ENCODE measurements at places on chromosomes 3 and 15.

DNA sequence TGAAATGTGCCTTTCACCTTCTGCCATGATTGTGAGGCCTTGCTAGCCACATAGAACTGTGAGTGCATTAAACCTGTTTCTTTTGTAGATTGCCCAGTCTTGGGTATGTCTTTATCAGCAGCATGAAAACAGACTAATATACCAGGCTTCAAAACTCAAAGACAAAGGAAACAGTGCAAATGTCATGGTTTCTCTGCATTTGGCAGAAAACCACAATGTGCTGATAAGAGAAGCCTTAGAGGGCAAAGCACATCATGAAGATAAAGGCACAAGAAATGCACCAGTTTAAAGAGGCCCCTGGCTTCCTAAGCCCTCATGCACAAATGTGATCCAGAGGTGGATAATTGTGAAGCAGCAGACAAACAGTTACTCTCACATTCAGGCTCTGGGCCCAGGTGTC, 259.2 kb downstream of the CPNE4 start:
- ATAC-seq, result no peak

GRCh38 chr3:107826727-107827126, 264.1 kb downstream of the CD47 start:
- ATAC-seq, result no peak

DNA sequence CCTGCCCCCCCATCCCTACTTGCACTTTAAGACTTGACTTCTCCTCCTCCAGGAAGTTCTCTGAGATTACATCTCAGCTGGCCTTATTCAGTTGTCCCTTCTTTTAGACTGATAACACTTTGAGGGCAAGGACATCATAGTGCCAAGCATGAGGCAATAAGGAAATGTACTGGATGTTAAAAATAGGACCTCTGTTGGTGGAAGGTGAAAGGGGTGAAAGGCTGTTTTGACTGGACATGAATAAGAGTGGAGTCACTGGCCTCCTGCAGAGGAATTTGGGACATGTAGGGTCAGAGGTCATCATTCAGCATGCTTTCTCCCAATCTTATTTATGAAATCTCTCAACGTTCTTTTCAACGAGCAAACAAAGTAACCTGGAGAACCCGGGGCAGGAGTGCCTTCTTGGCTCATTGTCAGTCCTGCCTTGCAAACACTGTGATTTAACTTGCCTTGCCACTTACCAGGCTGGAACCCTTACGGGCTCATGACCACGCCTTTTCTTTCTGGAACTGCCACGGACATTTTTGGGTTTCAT, 38.6 kb downstream of the TRIM71 start:
- no peak for ATAC-seq

DNA sequence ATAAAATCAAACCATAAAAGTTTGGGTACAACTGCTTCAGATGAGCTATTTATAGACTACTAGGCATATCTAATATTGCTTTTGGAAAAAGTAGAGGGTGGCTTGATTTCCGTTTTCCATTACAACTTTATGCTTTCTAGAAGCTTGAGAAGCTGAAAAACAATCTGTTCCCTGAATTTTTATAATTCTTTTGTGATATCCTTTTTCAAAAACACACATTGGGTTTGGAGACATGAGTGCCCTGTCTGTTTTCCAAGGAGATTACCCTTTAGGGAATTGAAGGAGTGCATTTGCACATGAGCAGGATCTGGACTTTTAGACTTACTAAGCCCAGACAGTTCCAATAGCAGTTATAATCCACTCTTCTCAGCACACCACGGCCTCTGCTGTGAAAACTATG, 49.5 kb upstream of the FILIP1L start:
- no peak for ATAC-seq

DNA sequence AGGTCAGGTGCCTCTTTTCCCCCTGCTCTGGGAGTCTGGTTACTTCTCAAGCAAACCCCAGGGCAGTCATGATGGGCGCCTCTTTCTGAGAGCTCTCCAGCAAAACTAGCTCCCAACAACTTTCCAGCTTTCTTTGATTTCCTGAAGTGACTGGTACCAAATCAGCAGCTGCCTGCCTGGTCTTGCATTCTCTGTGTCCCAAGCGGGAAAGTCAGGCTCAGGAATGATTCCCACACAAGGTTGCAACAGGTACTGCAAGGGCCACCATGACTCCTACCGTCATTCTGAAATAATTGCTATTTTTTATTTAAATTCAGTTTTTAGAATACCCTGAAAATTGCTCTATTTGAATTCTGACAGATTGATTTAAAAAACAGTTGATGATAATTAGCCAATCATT, 658.7 kb downstream of the SQOR start:
- no peak for ATAC-seq

GRCh38 chr15:65259367-65259797, 27.3 kb downstream of the PARP16 start:
- ATAC-seq, result no peak

- peak; percentile 76 for ATAC-seq
These were observed 111.6 kb downstream of the TIGIT start for GRCh38 chr3:114405202-114405990.

- no peak for ATAC-seq
These were observed 942.0 kb downstream of the ROBO1 start for GRCh38 chr3:78825858-78826215.

DNA sequence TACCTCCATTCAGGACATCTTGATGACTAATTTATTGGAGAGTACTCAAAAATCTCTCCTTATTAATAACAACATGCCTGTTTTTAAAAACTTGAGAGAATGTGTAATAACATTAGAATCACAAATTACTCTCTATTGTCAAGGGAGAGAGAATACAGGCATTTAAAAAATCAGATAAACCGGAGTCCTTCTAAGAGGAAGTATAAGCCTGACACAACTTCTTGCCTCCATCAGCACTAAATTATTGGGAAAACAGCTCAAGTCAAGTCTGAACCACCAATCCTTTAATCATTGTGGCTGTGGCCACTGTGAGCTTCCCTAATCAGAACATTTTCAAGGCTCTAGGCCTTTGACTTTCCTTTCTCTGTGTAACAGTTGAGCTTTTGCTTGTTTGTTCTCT, 38.0 kb downstream of the SSR3 start:
- ATAC-seq, result no peak

GRCh38 chr3:140406655-140407054, 271.2 kb upstream of the TRIM42 start:
- no peak for ATAC-seq

GRCh38 chr15:42121682-42122081, 27.3 kb upstream of the PLA2G4D start:
- ATAC-seq, result no peak

DNA sequence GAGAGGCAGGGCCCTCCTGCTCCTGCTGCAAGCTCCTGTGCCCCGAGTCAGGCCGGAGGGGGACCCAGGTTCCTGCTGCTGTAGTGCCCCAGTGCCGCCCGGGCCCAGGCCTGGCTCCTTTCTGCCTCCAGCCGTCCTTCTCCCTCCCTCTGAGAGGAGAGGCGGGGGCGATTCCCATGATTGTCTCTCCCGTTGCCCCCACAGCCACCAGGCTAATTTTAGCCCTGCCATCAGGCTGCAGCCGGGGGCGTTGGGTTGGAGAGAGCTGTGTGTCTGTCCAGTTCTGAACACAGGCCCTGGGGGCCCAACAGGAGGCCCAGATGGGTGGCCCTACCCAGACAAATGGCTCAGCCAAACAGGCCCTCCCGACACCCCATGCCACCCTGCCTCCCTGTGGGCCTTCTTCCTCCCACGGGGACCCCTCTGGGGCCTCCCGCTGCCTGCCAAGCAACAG, 214.8 kb downstream of the TBC1D2B start:
- ATAC-seq, result no peak

GRCh38 chr3:158711886-158712285, 20.4 kb downstream of the RARRES1 start:
- ATAC-seq, result no peak

GRCh38 chr3:17491601-17492000, 250.8 kb downstream of the TBC1D5 start:
- ATAC-seq, result no peak

DNA sequence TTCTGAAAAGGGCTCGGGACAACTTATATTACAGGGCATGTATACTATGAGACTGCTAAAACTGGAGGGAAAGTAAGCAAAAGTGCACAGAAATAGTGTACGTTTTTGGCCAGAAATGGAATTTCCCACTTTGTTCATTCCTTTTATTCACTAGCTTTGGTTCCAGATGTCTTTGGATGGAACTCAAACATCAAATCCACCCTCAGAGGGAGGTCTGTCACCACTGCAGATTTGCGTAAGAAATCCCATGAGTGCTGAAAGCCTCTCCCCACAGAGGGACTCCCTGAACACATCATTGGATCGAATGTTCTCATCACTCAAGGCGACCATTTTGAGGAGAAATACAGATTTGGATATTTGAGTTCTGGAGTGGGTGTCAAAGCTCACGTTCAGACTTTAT, 71.6 kb downstream of the FEM1B start:
- no peak for ATAC-seq

DNA sequence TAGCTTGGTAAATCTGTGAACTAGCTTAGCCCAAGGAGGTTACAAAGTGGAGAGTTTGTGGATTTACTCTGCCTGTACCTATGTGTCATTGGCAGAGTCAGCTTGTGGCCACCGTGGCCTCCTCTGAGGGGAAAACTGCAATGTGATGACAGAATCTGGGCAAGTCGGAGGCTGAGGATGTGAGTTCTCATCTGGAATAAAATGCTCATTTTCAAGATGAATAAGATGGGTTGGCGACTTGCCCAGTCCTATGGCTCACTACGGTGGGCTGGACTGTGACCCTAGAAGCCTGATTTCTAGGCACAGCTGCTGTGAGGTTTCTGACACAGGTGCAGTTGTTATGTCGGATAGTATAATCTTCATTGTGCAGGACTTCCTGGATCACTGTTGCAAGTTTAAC, 83.7 kb downstream of the ETV5 start:
- ATAC-seq, result no peak

DNA sequence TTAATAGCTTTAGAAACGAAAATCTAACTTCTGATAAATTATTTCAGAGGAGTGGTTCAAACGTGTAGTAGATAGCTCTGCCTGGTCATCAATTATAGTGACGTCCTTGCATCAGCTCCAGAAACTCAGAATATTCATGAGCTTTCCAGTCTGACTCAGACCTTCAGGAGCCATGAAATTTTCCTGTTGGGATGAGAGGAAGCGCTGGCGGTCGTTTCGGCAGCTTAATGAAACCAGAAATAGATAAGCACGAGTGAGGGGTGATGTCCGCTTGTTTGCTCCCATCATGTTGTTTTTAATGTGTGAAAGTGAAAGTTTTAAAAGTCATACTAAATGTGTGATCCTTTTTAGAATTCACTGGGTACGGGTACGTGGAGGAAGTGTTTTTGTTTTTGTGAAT, 141.1 kb downstream of the PGPEP1L start:
- ATAC-seq, result no peak

DNA sequence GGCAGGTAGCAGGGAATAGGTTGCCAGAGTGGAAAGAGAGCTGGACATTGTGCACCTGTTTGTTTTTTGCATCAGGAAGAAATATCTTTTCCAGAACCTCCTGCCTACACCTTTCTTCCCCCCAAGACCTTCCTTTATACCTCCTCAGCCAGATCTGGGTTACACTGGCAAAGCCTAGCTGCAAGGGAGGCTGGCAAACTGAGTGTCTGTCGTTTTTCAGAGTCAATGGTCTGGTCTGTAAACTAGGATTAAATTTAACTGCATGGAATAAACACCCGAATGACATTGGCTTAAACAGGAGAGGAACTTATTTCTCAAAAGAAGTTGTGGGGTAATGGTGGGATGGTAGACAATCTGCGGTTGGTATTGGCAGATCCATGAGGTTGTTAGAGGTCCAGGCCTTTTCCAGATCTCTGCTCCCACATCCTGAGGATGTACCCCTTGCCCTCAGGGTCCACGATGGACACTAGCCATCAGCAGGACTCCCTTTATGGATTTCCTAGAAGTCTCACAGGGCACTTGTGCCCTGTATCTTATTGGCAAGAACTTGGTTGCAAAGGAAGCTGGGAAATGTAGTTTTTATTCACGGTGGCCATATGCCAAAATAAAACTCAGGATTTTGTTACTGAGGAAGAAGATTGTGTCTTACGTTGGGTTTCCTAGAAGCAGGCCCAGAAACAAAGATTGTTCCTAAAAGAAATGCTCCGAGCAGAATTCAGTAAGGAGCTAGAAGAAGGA, 3.2 kb upstream of the RARRES1 start:
- no peak for ATAC-seq

DNA sequence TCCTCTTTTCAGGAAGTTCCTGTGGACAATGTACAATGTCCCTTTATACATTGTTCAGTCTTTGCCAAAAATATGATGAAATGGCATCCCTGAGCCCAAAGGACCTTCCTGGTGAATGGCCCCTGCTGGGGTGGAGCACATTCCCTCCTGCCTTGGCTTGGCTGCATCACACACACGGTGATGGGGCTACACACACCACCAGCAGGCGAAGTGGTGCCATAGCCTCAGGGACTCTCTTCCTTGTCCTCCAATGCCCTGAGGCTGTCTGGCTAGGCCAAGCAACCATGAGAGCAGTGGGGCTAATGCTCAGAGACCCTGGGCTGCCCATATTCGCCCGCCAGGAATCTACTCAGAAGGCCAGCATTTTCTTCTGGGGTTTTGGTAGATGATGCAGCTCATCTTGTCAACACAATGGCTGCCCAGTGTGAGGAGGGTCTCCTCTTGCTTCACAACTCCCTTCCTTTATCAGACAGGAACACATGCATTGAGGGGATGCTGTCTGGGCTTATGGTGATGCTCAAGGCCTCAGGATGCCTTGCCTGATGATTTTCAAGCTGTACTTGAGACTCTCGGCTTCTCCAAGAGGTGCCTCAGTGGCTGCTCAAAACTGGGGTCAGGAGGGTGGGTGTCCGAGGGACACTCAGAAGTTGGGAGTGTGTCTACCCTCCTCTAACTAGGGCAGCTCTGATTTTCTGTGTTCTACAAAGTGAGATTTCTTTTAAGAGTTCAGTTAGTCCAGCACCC, 40.9 kb upstream of the EPHB1 start:
- no peak for ATAC-seq

DNA sequence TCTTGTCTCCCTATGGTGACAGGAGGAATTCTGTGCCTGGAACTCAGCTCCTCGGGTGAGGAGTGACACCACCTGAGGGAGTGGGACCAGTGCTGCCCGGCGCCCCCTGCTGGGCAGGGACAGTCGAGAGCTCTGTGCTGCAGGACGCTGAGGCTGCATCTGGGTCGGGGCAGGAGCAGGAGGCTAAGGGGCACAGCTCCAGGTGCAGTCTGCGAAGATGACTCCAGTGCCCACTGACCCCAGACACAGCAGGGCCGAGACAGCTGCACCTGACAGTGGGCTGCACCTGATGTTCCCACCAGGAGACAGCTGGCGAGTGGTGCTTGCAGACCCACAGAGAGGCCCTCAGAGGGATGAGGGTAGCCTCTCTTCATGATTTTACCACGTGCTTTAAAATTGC, 152.9 kb downstream of the ATP10A start:
- peak; percentile 42 for ATAC-seq
